ENCODE measurements at places on chromosomes 11 and 22.

- no peak for DNase-seq
Observed at GRCh38 chr11:78253797-78254196, 65.1 kb downstream of the USP35 start.

GRCh38 chr22:17269607-17270261, 50.5 kb upstream of the ADA2 start:
- no peak for DNase-seq

DNA sequence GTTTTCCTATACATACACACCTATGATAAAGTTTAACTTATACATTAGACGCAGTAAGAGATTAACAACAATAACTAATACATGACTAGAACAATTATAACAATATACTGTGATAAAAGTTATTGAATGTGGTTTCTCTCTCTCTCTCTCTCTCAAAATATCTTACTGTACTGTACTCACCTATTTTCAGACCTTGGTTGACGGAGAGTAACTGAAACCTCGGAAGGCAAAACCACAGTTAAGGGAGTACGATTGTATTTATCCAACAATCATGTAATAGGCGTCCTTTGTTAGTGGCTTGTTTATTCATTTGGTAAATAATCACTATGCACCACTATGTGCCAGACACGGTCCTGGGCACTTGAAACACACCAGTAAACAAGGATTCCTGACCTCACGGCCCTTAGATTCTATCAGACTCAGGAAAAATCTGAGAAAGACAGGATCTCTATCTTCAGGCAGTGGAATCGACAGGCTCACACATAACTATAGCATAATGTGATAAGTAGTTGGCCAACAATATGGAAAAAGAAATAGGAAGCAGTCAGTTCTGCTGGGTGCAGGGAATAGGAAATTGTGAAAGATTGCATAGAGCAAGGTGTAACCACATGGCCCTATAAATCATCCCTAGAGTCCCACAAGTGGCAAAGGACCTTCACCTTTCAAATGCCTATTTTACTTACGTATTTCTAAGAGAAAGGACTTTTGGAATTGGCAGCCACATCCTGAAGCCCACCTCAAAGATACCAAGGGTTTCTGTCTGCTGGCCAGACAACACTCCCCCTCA, 12.0 kb downstream of the ETS1 start:
- DNase-seq, result no peak

DNA sequence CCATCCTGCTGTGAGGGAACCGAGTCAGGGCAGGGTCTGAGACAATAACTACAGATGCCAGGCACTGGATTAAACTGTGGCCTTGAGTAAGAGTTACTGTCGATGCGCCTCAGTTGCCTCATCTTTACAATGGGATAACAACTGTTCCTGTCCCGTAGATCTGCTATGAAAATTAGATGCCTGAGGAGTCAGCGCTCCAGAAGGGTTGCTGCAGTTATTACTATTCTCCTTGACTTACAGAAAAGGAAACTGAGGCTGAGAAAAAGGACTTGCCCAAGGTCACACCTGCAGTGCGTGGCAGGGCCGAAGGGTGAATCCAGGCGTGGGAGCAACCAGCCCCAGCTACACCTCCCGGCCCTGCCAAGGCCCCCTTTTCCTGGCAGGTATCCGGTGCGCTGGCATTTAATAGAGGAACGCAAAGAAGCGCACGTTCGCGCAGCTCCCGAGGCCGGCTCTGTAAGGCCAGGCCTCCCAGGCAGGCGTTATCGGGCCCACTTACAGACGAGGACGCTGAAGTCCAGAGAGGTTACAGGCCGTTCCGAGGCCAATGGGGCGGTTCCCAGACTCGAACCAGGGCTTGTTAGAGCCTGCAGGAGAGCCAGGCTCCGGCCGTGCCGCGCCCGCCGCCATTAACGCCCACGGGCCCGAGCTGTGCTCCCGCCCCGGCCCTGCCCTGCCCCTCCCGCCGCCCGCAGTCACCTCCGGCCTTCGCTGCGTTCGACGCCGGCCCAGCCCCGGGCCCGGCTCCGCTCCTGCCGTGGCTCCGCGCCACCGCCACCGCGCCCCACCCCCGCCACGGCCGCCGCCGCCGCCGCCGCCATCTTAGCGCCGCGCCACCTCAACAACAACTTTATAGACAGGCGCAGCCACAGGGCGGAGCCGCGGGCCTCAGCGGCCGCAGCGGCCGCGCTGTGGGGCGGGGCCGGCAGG, at the start of gene C11orf68:
Gene C11orf68, minus strand, starts transcription at position 852 of the 930 bp plus-strand sequence. Its CDS starts 31 bp downstream, at position 821.
- DNase-seq, result peak; percentile 42

DNA sequence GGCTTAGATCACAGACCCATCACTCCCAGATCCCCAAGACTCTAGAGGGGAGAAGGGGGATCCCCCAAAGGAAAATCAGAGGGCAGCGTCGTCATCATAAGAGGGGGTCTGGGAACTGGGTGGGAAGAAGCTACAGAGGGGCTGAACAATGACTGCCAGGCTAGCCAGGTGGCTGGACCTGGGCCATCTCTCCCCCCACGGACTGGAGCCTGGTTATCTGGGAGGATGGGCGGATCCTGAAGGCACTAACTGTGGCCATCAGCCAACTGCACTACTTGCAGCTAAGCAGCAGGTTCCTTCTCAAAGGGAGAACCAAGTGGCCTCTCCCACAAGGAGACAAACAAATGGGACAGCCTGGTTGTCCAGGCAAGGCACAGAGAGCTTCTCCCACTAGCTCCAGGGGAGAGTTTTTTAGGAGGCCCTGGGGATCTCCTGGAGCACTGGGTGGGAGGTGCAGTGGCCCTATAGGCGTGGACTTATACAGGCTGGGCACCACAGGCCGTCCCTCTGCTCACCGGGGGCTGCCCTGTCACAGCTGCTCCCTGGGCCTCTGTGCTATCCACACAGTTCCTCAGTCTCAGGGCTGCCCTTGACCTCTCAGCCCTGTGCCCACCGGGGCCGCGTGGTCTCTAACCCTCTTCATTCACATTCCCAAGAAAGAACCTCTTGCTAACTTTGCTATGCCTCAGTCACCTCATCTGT, 15.4 kb downstream of the P2RY6 start:
- no peak for DNase-seq

DNA sequence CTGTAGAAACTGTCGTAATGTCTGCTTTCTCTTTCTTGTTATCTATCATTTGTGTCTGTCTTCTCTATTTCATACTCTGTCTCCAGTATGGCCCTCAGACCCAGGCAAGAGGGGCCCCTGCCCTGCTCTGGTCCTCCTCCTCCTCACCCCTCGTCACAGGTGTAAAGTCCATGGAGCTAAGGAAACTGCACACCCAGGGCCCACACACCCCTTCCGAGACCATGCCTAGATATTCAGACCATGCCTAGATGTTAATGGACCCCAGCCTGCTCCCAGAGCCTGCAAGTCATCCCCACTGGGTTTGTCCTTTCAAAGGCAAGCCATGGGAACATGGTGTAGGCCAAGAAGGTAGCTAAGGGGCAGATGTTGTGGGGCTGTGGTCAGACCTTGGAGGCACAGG, 24.1 kb upstream of the ANO1 start:
- DNase-seq, result no peak

DNA sequence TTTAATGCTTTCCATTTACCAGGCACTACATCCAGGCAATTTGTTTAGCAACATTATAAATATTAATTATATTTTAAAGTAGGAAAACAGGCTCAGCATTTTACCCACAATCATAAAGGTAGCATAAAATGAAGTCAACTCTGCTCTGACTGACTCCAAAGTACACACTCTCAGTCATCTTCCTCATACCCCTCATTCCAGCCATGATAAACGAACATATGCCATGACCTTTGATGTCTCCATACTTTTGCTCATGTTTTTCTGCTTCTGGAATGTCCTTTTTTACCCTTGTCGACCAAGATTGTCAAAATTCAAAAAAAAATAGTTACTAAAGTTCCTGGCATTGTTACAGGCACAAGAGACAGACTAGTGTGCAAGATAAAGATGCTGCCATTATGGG, 77.7 kb upstream of the SOX6 start:
- DNase-seq, result no peak

DNA sequence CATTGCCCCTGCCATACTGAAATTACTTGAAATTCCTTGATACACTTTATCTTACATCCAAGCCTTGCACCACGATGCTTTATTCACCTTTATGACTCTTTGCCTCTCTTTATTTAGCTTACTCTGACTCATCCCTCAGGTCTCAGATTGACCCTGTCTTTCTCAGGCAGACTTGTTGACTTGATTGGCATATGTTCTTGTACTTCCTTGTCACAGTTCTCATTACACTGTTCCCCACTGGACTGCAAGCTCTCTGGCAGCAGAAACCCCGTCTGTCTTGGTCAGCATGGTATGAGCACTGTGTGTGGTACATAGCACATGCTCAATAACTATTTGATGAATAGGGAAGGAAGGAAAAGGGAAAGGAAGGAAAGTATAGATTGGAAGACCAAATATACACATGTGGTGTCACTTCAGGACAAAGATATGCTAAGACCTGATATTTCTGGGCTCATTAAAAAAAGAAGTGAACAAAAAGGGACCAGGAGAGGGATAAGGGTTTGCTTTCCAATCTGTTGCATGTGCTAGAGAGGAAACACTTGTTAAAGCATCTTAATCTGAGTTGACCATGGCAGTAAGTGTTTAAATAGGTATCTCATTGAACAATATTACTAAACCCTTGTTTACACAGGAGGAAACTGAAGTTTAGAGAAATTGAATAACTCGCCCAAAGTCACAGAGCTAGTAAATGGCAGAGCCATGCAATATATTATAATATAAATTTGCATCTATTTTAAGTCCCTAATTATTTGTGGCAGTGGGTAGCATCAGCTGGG, 7.2 kb downstream of the LYVE1 start:
- no peak for DNase-seq

DNA sequence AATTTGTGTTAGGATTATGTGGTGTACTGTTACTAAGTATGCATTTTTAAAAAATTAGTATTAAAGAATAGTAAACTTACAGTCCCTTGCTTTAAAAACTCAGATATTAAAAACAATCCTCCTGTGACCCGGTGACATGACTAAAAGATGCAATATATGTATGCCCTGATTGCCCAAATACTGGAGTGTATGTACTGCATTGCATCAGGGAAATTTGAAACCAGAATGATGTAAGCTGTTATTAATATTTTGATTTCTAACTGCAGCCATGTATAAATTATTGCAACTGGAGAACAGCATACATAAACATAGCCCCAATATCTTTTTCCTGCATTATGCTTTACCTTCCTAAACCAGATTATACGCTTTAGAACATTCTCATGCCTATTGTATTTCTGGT, 3.7 kb upstream of the HSPA8 start:
- no peak for DNase-seq

DNA sequence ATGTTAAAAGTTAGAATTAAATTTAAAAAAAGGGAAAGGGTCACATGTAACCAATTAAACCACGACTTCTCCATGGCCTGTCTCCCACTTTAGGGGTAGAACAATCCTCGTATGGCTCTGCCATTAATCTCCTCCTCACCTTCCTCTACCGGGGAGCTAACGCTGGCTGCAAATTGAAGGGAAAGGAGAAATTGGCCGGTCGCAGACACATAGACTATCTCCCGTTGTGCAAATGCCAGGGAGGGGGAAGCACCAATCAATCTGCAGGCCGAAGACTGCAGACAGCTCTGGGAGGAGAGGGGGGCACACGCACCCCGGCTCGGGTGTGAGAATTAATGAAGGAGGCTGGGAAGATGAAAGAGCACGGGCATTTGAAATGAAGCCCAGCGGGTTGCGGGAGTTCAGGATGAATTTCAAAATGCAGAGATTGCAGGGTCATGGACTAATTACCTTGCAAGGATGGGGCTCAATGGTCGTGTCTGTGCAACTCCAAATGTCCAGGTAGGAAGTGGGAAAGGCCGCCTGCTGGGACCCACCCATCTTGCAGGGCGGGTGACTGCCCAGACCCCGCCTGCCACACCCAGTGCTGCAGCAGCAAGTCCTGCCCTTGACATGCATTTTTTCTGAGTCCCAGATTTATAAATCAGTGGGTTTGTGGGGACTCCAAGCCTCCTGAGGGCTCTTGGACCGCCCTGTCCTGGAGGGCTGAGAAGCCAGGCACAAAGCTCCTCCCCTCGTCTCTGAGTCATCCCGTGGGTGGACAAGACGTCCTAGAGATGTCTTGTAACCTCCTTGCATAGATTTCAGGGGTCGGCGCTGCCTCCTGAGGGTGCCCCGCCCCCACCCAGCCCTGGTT, 534.2 kb downstream of the TBC1D22A start:
- no peak for DNase-seq

DNA sequence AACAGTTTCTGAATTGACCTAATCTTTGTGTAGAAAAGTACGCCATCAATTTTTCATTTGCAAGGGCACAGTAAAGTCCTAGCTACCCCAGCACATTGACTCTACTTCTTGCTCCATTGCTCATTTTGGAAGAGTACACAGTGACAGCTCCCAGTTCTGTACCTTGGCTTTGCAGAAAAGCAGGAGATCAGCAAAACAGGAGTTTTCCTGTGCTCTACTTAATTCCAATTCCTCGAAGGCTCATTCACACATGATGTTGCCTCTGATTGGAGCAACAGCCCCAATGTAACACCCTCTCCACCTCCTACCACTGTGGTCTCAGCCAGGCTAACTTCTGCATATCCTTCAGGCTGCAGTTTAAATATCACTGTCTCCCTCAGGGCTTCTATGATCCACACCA, 118.7 kb downstream of the PAX6 start:
- DNase-seq, result no peak

GRCh38 chr11:78532991-78533390, 41.7 kb downstream of the NARS2 start:
- DNase-seq, result no peak

GRCh38 chr11:57311109-57311936, 13.4 kb downstream of the TNKS1BP1 start:
- peak; percentile 82 for DNase-seq

DNA sequence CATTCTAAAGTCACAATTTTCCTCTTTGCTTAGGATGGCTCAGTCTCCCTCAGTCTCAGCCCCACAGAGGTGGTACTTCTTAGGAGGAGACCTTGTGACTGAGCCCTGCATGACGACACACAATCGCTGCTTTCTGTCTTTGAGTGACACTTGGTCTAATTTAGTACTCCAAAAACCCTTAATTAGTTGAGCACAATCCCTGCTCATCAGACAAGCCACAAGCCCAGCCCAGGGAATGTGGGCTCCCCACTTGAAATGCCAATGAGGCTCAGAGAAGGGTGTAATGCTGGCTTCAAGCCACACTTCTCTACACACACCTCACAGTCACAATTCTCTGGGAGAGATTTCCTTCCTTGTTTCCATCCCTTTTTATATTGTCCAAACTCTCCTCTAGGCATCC, 101.8 kb downstream of the FEZ1 start:
- no peak for DNase-seq
